AG08395 (cell line): ENCODE measurements at places on chromosomes 12 and 14.

DNA sequence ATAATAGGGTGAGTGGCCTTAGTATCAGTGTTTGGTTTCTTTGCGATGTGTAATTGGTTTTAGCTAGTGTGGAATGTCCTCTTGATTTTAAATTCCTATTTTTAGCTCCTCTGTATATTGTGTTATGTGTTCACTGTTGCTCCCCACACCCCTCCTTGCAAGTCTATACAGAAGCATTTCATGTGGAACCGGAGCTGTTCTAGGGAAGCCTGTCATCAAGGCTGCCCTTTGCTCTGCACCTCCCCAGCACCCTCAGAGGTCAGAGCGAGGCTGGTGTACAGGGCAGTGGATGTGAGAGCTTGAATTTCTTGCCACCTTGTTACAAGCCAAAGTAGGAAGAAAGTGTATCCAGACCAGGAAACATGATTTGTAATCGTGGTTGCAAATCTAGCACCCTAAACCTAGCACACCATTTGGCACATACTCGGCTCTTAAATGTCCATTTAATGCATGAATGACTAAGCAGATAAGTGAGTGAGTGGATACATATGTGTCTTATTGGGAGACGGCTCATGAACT, 376.8 kb downstream of the RGS6 start:
- DNase-seq = no peak

DNA sequence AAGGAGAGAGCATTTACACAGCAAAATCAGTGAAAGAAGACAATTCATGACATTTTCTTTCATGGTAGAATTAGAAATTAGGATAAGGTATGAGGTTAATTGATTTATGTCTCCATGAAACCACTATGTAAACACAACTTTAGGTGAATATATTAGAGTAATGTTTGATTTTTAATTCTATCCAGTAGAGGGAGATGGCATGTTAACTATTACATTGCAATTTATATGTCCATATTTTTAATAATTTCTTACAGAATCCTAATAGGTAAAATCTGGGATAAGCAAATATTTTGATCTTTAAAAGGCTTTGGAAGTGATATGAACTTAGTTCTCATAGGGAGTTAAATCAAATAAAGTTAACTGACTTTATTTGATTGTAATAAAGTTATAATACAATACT, 373.4 kb upstream of the PDE3A start:
- DNase-seq = no peak

GRCh38 chr14:90294872-90295271, 36.9 kb downstream of the NRDE2 start:
- no peak for DNase-seq

DNA sequence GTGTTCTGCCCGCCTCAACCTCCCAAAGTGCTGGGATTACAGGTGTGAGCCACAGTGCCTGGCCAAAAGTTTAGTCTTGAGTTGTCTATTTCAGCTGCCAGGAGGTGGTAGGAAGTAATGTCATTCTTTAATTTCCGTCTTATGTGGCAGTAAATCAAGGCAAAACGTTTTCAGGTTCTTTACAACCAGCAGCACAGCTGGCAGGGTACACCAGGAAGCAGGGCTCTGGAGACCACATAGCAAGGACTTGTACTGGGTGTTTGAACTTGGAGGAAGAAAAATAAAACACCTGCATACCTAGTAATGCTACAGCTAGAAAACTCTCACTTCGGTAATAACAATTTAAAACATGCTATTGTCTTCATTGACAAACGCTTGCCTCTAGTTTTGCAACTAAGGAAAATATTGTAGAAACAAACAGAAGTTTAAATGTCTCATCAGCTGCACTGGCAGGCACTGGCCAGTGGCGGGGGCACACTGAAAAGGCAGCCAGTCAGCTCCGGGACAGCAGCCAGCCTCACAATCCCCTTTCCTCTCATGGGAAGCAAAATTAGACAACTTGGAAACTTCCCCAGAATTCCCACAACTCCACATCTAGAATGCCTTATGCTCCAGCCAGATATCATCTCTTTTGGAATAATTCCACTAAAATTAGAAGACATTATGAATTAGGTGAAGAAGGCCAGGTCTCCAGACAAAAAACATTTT, 72.2 kb downstream of the CLIP1 start:
- peak; percentile 77 for DNase-seq

DNA sequence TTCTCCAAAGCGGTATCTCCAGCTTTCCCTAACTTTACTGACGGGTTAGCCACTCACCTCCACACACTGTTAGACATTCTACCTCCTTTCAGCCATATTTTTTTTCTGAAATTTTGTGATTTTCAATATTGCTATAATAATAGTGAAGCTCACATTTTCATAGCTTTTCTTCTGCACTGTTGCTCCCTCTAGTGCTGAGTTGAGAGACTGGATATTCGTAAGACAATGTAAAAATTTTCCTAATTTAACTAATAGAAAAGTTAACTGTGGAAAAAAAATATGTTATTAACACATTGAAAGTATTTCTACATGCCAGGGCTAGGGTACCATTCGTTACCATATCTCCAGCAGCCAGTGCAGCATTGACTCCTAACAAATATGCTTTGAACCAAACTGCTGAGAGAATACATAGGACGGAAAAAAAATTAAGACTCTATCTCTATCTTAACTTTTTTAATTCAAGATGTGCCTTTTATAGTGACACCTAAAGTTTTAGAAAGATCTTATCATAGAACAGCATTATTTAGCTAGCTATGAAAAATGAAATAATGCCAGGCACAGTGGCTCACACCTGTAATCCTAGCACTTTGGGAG, 48.7 kb upstream of the ABCC9 start:
- peak; percentile 4 for DNase-seq

DNA sequence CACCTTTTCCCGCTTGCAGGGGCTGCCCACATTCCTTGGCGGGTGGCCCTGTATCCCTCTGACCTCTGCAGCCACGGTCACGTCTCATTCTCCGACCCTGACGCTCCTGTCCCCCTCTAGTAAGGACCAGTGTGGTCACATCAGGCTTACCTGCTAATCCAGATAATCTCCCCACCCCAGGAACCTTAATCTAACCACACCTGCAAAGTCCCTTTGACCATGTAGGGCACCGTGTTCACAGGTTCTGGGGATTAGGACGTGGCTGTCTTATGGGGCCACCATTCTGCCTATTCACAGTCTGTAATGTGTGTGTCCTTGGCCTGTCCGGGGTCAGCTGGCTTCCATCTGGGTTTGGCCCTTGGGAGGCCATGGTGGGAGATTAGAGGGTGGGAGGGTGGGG, 368.9 kb downstream of the AACS start:
- DNase-seq = no peak

DNA sequence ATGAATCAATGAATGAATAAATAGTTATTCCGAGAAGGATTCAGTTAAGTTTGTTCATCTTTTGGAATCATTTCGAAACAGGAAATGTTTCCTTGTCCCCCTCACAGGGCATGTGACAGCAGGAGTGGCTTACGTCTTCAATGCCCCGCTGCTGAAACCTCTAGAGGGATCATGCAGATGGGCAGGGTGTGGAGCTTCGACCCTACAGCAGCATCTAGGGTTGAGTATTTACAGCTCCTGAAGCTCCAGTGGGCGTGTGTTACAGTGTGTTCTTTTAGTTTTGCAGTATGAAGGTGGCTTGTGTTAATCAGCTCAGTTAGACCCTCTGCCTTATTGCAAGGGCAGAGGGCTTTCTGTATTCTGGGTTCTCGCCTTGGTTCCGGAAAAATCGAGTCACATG, 2.6 kb downstream of the NAV3 start:
- no peak for DNase-seq

GRCh38 chr12:10632226-10632625, 18.8 kb upstream of the MAGOHB start:
- DNase-seq = peak; percentile 71

DNA sequence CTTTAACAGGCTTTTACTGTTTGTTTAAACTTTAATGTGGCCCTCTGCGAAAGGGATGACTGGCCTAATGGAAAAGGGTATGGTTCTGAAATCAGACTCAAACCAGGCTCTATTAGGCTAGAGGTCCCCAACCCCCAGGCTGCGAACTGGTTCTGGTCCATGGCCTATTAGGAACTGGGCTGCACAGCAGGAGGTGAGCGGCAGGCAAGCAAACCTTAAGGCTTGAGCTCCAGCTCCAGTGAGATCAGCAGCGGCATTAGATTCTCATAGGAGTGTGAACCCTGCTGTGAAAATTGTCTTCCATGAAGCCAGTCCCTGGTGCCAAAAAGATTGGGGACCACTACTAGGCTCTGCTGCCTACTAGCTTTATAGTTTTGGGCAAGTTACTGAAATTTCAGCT, 11.1 kb downstream of the GALNT4 start:
- DNase-seq = no peak

- DNase-seq = no peak
Observed at GRCh38 chr12:101612160-101612916, 17.6 kb downstream of the MYBPC1 start.

DNA sequence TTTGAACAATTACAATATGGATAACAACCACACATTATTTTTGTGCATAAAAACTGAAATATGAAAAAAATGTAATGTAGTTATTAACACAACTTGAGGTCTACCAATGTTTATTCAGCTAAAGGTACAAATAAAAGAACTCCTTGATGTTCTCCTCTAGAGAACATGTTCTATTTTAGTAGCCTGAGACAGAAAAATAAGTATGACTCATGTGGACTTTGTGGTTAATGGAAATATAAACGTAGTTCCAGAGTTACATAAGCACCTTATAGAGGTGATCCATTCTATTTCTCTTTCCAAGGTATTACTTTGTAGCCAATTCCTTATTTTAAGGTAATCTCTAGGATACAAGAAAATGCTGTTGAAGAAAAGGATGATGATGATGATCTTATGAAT, 25.7 kb downstream of the ALKBH1 start:
- peak; percentile 20 for DNase-seq

- peak; percentile 45 for DNase-seq
Observed at GRCh38 chr12:30989754-30990153, 63.2 kb downstream of the TSPAN11 start.

DNA sequence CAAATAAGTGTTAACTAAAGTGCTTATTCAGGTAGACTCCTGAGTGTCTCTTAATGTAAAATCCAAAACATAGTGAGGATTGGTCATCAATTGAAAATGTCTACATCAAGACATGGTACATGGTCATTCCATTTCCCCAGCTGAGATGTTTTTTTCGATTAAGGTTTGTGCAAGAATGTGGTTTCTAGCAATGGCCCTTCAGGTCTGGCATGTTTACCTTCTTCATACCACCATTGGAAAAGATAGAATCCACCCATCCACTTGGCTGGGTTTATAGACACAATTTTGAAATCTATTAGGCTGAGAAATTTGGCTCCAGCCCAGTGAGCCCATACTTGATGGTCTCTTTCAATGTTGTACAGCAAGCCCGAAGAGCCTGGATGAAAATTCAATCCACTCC, 145.9 kb downstream of the ANO4 start:
- no peak for DNase-seq

DNA sequence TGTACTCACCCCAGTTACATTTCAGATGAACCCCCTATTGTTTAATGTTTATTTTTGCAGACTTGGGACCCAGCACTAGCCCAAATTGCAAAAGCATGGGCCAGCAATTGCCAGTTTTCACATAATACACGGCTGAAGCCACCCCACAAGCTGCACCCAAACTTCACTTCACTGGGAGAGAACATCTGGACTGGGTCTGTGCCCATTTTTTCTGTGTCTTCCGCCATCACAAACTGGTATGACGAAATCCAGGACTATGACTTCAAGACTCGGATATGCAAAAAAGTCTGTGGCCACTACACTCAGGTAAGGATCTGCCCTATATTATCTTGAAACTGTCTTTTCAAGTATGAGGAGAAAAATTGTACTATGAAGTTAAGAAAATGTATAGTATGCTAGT, 1.2 kb downstream of the GLIPR1 start:
- DNase-seq = peak; percentile 33

GRCh38 chr14:32514236-32514635, 185.1 kb downstream of the AKAP6 start:
- DNase-seq = no peak

GRCh38 chr14:99685151-99685591, 1.1 kb downstream of the CYP46A1 start:
- DNase-seq = no peak

- no peak for DNase-seq
Observed at GRCh38 chr12:68613209-68613904, 2.7 kb downstream of the RAP1B start.

DNA sequence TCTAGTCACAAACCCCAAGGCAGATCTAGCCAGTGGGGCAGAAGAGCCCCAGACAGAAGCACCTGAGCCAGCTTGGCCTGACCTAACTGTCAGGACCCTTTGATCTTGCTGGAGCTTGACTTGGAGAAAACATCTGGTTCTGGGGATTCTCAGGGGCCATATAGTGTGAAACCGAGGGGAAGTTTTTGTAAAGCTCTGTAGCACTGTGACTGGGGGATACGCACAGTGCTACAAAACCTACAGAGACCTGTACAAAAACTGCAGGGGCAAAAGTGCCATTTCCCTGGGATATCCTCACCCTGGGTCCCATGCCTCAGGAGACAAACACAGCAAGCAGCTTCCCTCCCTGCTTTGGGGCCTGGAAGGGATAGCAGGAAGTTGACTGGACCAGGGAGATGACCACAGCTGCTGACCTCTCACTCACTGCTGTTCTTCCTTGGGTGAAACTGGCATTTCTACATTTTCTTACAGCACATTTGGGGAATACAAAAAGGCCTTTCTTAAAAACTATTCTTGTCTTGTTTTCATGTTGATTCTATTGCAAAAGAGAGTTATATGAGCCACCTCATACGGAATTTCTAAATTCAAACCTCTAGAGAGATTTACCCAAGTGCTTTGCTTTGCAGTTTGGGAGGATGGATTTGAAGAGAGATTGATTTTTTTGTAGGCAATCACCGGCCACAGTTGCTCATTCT, 140.0 kb downstream of the DAD1 start:
- no peak for DNase-seq
